ENCODE measurements at places on chromosomes 2 and 18.

- DNase-seq = no peak
Observed at GRCh38 chr2:172090044-172090961, 5.0 kb downstream of the DLX1 start.

GRCh38 chr2:46367286-46367685 is 70.1 kb downstream of the EPAS1 start:
- no peak for DNase-seq

GRCh38 chr2:233351423-233351822 is 2.9 kb upstream of the DGKD start:
- DNase-seq = no peak

DNA sequence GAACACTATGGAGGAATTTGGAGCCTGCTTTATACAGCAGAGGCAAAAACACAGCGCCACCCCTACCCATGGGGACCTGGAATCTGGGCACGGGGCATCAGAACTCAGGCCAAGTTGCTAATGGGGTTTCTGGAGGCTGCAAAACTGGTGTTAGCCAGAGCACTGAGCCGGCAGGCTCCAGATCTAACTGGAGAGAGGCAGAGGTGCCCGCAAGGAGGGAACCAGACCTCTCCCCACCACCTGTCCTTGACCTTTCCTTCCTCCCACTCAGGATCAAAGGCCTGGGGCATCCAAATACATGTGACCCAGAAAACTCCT is 126.6 kb downstream of the TNS1 start:
- no peak for DNase-seq

DNA sequence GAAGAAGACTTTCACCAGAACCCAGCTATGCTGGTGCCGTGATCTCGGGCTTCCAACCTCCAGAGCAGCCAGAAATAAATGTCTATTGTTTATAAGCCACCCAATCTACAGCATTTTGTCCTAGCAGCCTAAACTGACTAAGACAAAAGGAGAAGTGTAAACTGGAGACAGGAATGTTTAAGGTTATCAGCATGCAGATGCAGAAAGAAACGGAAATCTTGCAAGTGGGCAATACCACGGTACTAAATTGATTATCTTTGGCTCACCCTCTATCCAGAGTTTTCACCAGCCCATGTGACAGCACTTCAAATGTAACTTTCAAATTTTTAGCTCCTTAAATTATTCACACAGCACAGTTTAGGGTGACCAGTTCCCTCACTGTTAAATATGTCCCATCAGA is 5.7 kb upstream of the CAPN14 start:
- no peak for DNase-seq

Data from stimulated activated CD8-positive, alpha-beta memory T cell treated with anti-CD3 and anti-CD28 coated beads, Interleukin-4, amount 100 ng/mL, for 24 hours (primary cell).